ENCODE measurements at places on chromosomes 3 and 15.

DNA sequence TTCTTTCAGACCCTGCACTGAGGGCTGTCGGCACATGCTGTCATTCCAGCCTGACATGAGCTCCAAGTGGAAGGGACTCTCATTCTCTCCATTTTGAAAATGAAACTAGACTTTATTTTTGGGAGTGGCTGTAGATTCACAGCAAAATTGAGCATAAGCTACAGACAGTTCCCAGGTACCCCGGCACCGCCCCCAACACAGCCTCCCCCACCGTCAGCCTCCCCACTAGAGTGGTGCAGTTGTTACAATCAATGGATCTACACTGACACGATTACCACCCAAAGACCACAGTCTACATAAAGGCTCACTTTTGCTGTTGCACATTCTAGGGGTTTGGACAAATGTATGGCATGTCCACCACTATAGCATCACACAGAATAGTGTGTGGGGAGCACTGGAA, 29.5 kb upstream of the FGD5 start:
- DNase-seq, result no peak
- no peak overlapping the region for H3K27ac ChIP-seq

DNA sequence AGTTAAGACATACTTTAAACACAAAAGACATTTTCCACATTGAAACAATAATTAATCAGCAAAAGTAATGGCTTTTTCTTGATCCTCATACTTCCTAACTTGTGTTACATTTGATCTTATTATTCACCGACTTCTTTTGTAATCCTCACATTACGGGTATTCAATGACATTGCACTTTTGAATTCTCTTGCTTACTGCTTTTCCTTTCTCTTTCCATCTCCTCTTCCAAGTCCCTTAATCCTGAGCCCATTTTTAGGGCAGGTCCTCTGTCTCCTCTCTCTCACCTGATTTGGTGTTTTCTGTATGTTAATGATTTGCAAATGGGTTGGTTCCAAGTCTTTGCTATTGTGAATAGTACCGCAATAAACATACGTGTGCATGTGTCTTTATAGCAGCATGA, 48.5 kb upstream of the RAP2B start:
- no peak overlapping the region for H3K27ac ChIP-seq
- DNase-seq, result no peak
- no peaks in the 10 kb centered on the region for H3K27me3 ChIP-seq

DNA sequence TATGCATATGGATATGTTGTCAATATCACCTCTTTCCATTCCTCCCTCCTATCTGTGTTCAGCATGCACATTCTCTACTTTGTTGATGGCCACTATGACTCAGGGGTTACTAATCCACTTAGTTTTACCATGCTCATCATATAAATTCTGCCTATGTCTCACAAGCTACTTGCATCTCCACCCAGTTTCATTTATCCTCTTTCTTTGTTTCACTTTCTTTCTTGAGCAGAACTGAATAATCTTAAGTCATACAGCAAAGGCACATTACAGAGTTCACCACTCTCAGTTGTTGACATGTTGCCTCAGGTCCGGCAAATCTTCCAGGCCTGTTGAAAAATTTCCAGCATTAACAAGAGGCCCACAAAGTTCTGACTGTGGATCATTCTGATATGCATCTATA, 71.5 kb downstream of the SSR3 start:
- peak overlapping the region; percentile 38 for H3K27ac ChIP-seq
- no peaks in the 10 kb centered on the region for H3K27me3 ChIP-seq
- no peaks in the 10 kb centered on the region for H3K36me3 ChIP-seq
- no peaks in the 10 kb centered on the region for H3K4me1 ChIP-seq

GRCh38 chr3:15844889-15845288, 47.1 kb upstream of the ANKRD28 start:
- no peaks in the 10 kb centered on the region for H3K27me3 ChIP-seq
- H3K4me3 ChIP-seq, result no peak overlapping the region
- H3K36me3 ChIP-seq, result no peaks in the 10 kb centered on the region
- no peak overlapping the region for H3K27ac ChIP-seq
- no peak for DNase-seq
- no peaks in the 10 kb centered on the region for H3K4me1 ChIP-seq

DNA sequence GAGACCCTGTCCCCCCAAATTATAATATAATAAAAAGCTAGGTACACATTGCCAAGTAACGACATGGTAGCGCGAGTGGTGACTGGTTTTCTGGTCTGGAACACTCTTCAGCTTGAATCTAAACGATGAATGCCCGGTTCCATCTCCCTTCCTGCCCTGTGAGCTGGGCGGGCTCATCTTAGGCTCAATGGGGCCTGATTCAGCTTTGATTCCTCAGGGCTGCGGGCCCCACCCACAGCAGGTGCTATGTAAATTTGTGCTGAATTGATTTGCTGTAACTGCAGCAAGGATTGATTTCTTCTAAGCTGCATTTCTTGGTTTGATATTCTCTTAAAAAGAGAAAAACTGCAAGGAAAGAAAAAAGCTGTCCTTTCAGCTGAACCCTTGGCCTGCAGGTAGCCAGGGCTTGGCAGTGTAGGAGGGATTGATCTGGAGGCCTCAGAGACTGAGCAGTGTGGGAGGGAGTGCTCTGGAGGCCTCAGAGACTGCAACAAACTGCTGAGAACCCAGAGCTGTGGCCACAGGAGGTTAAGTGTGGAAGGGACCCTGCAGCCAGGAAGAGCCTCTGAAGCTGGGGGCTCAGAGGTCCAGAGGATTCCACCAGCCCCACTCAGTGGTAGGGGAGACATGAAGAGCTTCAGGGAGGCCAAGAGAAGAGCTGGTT, 231.6 kb downstream of the XXYLT1 start:
- H3K36me3 ChIP-seq, result no peaks in the 10 kb centered on the region
- no peak for DNase-seq
- H3K4me1 ChIP-seq, result no peaks in the 10 kb centered on the region

DNA sequence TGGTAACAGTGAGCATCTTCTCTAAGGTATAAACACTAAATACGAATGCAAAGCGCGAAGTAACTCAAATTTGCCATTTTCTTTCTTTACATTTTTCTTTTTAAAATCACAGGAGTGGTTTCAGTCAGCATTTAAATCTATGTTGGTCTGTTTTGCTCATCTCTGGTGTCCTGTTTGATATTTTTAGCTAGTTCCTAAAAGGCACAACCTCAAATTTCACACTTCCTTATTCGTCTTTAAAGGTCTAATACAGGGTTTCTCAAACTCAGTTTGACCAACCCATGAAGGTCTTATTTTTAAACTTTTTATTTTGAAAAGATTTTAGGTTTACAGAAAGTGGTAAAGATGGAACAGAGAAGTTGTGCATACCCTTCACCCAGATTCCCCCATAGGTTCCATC, 201.1 kb downstream of the MAGI1 start:
- no peak for DNase-seq
- no peak overlapping the region for H3K4me3 ChIP-seq
- H3K36me3 ChIP-seq, result no peaks in the 10 kb centered on the region
- H3K27me3 ChIP-seq, result no peaks in the 10 kb centered on the region

- H3K27me3 ChIP-seq, result no peaks in the 10 kb centered on the region
- peak; percentile 74 for DNase-seq
- H3K27ac ChIP-seq, result peak overlapping the region; percentile 100
- H3K4me1 ChIP-seq, result no peaks in the 10 kb centered on the region
Observed at GRCh38 chr15:44662478-44663409, 718 bp downstream of the SPG11 start.

DNA sequence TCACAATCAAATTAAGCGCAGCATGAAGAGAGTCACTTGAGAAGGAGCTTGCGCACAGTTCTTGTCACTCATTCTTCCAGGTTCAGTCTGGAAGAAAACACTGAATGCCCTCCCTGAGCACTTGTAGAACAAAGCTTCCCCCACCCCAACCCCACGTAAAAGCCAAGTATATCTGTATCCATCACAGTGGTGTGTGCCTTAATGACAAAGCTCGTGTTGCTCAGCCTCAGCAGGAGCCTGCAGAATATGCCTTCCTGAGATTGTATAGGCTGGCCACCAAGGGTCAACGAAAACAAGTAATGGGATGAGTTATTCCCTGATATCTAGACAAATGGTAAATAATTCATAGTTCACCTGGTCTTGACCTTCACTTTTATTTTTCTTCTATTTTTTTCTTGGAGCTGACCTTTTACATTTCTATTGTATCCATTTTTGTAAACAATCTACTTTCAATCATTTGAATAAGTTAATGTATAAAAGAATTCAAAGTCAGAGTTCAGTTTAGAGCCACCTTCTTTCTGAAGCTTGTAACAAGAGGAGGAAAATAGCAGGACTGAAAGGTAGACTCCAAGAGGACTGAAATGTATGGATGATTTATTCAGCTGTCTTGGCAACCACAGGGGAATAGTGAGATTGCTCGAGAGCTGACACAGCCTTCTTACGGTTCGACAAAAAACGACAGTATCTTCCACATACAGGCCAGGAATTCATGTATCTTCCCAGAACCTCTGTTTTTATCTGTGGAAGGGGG, 405.5 kb upstream of the TPM1 start:
- H3K4me3 ChIP-seq, result no peak overlapping the region
- no peaks in the 10 kb centered on the region for H3K36me3 ChIP-seq
- no peaks in the 10 kb centered on the region for H3K27me3 ChIP-seq
- H3K27ac ChIP-seq, result no peak overlapping the region

- H3K4me3 ChIP-seq, result no peak overlapping the region
- no peaks in the 10 kb centered on the region for H3K27me3 ChIP-seq
- H3K36me3 ChIP-seq, result no peaks in the 10 kb centered on the region
- no peak for DNase-seq
Observed at GRCh38 chr3:128173849-128174248, 20.6 kb downstream of the EEFSEC start.

- H3K27ac ChIP-seq, result no peak overlapping the region
- H3K4me1 ChIP-seq, result no peaks in the 10 kb centered on the region
- H3K27me3 ChIP-seq, result no peaks in the 10 kb centered on the region
- no peak overlapping the region for H3K4me3 ChIP-seq
- H3K36me3 ChIP-seq, result no peaks in the 10 kb centered on the region
Observed at GRCh38 chr3:125381314-125381713, 6.2 kb upstream of the ZNF148 start.

DNA sequence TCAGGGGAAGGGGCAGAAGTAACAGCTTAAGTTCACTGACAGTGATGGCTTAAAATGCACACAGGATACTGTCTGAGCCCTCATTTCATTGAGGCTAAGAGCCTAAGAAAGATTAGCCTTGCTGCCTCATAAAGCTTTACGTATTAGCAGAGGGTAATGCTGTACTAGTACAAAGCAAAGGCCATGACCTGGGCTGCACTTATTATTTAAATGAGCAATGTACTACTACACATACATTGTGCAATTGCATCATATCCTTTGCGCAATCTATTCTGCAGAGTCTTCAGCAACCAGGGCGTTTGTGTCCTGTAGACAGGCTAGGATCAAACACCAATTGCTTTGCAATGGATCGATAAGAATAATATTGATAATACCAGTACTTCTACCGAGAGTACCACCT, 221.8 kb downstream of the TPRG1 start:
- no peak overlapping the region for H3K27ac ChIP-seq
- H3K36me3 ChIP-seq, result no peaks in the 10 kb centered on the region
- no peaks in the 10 kb centered on the region for H3K27me3 ChIP-seq
- no peak overlapping the region for H3K4me3 ChIP-seq

DNA sequence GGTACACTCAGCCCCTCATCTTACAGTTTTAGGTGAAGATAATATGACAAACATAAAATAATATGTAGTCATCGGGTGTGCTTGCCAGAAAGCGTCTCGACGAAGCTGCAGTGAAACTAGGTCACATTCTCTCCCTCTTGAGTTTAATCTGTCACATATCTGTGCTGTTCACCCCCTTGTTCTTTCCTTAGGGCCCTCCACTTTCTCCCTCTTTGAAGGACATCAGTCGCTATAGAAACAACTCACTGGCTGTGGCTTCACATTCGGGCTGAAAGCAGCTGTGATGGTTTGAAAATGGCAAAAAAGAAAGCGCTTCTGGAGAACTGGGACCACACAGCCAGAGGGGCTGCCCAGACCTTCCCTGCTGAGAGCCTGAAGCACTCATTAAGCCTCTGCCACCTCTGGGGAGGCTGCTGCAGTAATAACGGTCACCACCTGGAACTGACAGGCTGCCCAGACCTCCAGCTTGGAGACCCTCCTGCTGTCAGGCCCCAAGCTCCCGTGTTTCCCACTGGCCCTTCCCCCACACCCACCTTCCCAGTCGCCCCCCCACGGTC, 50.3 kb downstream of the ABTB1 start:
- H3K36me3 ChIP-seq, result peaks cover 18% of the 10 kb centered on the region
- no peaks in the 10 kb centered on the region for H3K27me3 ChIP-seq
- H3K4me3 ChIP-seq, result no peak overlapping the region
- no peak for DNase-seq
- H3K27ac ChIP-seq, result peak overlapping the region; percentile 70

DNA sequence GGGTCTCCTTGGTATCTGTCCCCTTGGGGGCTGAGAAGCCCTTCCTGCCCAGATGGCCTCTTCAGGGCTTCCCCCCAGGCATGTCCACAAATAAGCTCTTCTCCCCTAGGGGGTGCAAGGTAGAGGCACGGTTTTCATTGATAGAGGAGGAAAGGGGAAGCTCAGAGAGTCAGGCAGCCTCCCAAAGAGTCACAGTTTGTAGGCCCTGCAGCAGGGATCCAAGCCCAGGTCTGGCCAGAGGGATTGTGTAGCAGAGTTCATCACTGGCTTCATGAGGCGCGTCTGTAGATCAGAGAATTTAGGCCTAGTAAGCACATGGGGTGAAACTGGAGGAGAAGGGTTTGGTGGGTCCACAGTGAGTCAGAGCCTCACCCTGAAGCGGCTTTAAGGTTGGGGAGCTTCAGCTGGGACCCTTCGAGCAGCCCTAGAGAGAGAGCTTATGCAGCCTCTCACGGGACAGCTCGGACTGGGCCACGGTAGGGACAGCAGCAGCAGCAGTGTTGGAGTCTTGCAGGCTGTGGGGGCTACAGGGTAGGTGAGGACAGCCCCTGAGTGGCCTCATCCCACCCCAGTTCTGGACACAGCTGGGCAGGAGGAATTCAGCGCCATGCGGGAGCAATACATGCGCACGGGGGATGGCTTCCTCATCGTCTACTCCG, 37.5 kb upstream of the ESYT3 start:
- H3K4me1 ChIP-seq, result no peaks in the 10 kb centered on the region
- H3K4me3 ChIP-seq, result no peak overlapping the region
- DNase-seq, result no peak

- peaks cover 44% of the 10 kb centered on the region for H3K4me1 ChIP-seq
- no peak for DNase-seq
- H3K27me3 ChIP-seq, result no peaks in the 10 kb centered on the region
- no peak overlapping the region for H3K4me3 ChIP-seq
- H3K36me3 ChIP-seq, result peaks cover 6% of the 10 kb centered on the region
Observed at GRCh38 chr3:37957539-37957936, 33.0 kb upstream of the VILL start.

- peaks cover 54% of the 10 kb centered on the region for H3K36me3 ChIP-seq
- no peak overlapping the region for H3K4me3 ChIP-seq
- no peak overlapping the region for H3K27ac ChIP-seq
- H3K27me3 ChIP-seq, result no peaks in the 10 kb centered on the region
Observed at GRCh38 chr3:123298903-123299302, 97.2 kb downstream of the SEC22A start.

- no peak overlapping the region for H3K4me3 ChIP-seq
- H3K36me3 ChIP-seq, result no peaks in the 10 kb centered on the region
- no peaks in the 10 kb centered on the region for H3K27me3 ChIP-seq
- H3K27ac ChIP-seq, result no peak overlapping the region
- H3K4me1 ChIP-seq, result no peaks in the 10 kb centered on the region
Observed at GRCh38 chr3:5349343-5349742, 161.8 kb downstream of the EDEM1 start.

GRCh38 chr3:187165144-187165543, 25.8 kb upstream of the RPL39L start:
- no peaks in the 10 kb centered on the region for H3K36me3 ChIP-seq
- no peak overlapping the region for H3K27ac ChIP-seq
- no peak overlapping the region for H3K4me3 ChIP-seq
- H3K4me1 ChIP-seq, result no peaks in the 10 kb centered on the region

GRCh38 chr3:184713521-184713920, 1.7 kb upstream of the MAGEF1 start:
- H3K4me1 ChIP-seq, result no peaks in the 10 kb centered on the region
- H3K27ac ChIP-seq, result no peak overlapping the region
- no peaks in the 10 kb centered on the region for H3K27me3 ChIP-seq
- H3K36me3 ChIP-seq, result no peaks in the 10 kb centered on the region
- peak; percentile 52 for DNase-seq

Data from right atrium auricular region (tissue), 2 donors.